ENCODE measurements at places on chromosomes 4 and X.

GRCh38 chr4:123298801-123299200 lies 97.8 kb upstream of the SPRY1 start:
- DNase-seq = no peak

GRCh38 chr4:98632258-98632657 lies 26.2 kb downstream of the TSPAN5 start:
- DNase-seq = no peak

DNA sequence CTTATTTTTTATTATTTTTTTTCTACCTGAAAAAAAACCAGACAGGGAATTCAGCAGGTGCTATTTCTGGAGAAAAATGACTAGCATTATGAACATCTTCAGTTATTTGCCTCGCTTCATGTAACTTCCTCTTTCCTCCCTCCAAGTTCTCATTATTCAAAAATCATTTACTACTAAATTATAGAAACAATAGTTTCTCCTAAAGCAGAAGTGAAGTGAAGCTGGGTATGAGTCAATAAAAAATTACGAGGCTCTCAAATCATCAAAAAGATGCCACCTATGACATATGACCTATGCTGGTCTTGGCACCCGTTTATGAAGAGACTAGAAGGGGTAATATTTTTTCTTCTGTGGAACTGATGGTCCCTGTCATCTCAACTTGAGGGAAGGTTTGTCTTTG lies 145.0 kb upstream of the AADAT start:
- DNase-seq = no peak

DNA sequence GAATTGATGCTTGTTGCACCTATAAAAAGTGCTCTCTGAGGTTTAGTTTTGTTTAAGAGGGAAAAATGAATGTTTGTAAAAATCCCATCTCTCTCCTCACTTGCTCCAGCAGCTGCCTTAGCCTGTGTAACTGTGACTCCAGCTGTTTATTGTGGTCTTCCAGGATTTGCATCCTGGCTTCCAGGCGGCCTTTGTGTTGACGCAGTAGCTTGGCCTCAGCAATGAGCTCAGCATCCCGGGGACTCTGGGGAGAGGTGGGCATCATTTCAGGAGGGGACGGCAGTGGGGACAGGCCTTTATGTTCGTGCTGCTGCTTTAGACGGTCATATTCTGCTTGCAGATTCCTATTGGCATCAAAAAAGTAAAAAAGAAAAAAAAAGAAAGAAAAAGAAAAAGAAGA lies 75.3 kb upstream of the FTHL17 start:
- no peak for DNase-seq

DNA sequence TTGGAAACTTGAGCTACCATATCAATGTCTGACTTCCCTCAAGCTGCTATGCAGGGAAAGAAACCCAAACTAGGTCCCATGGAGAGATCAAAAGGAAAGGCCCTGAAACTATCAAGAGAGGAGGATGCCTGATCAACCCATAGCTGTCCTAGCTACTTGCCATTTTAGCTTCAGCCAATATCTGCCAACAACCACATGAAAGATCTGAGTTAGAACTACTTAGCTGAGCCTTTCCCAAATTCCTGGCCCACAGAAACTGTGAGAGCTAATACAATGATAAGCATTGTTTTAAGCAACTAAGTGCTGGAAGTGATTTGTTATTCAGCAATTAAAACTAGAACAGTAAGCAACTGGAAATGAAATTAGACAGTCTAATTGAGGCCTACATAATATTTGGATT lies 6.3 kb upstream of the ARHGEF38 start:
- DNase-seq = no peak

GRCh38 chr4:85092943-85093342 lies 126.5 kb upstream of the WDFY3 start:
- DNase-seq = no peak

DNA sequence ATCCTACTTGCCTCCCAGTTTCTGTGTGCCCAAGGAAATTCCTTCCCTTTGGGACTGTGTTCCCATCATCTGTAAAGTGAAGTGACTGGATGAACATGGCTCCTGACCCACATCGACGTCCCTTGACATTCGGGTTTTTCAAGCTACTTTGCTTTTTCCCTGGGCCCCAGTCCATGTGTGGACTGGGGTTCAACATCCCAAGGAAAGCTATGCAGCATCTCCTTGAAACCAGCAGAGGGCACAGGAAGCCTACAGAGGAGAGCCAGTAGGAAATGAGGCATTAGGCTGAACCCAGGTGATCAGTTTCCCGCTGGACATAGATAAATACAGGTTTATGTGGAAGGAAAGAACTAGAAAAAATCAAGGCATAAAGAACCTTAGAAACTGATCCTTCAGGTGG lies 145.1 kb upstream of the ARHGEF9 start:
- no peak for DNase-seq

GRCh38 chrX:30228526-30228925 lies 1.9 kb upstream of the MAGEB3 start:
- no peak for DNase-seq

DNA sequence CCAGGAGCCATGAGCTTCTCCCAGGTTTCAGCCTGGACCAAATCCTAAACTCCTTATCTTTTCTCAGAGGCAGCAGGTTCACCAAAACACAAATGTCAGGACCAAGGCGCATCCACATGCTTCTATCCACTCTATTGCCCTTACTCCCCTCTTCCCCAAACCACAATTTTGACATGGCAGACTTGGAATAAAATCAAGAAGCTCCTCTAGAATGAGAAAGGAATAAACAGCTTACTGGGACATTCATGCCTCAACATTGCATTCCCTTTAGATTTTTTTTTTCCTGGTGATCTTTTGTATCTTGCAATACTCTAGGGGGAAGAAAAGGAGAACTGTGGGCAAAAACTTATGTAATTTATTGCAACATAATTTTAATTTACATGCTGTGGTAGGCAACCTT lies 119.1 kb downstream of the TSPAN5 start:
- no peak for DNase-seq
